CD4-positive, alpha-beta T cell treated with Interleukin-15 for 4 hours (primary cell): ENCODE measurements at places on chromosomes 12 and 14.
A peak's percentile ranks its signal among the peaks of the same experiment; 100 is the strongest.

DNA sequence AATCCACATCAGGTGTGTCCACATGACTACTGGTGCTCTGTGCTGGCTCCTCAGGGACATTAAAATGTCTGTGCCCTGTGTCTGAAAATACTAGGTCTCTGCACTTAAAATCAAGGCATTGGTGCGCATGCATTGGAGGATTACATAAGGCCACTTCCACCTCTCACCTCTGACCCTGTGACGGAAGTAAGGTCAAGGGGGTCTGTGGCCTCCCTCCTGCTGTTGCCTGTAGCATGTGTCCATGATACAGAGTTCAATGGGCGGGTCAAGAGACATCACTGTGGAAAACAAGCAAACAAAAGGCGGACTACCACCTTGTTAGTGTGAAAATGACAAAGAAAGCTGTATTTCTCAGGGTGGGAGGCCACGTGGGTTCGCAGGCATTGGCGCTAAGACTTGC, 208.6 kb upstream of the PWP1 start:
- DNase-seq = no peak

- DNase-seq = no peak
Observed at GRCh38 chr12:30930641-30931040, 4.1 kb downstream of the TSPAN11 start.

DNA sequence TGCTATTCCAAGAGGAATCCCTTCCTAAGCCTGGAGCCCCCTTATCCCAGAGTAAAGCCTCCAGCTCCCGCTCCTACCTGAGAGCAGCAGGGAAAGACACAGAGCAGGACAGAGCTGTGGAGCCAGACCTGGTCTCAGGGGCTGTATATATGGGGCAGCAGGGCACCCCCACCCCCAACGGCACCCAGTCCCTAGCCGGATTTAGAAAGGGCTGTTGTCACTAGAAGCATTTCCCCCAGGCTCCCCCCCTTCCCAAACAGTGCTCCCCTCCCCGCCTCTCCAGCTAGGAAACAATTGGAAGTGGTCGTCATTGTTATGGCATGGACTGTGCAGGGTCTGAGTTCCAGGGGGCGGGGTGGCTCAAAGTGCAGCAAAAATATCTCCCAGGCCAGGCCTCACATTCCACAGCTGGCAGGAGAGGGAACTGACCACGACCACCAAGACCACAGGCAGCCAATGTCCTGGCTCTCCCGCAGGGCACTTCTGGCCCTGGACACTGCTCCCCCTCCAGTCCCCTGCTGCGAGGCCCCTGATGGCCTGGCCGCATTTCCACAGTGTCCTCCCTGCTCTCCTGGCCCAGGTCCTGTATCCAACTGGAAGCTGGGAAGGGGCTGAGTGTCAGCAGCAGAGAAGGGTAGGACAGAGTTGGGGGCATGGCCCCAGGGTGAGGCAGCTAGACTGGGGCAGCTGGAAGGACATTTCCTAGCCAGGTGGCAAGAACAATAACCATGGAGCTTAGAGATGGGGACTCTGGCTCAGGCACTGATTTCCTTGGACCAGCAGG, at the start of gene MYH7:
MYH7 (minus strand) TSS at position 118 of the 784 bp plus-strand sequence. CDS start 1,928 bp downstream, outside the sequence.
- DNase-seq = no peak

GRCh38 chr12:19306366-19306765, 132.9 kb upstream of the AEBP2 start:
- DNase-seq = no peak

- no peak for DNase-seq
Observed at GRCh38 chr12:108335349-108336119, 3.6 kb downstream of the CMKLR1 start.

GRCh38 chr12:26029736-26030022, 71.2 kb downstream of the RASSF8 start:
- DNase-seq = no peak

GRCh38 chr14:59678352-59678751, 101.7 kb upstream of the CCDC175 start:
- DNase-seq = no peak

DNA sequence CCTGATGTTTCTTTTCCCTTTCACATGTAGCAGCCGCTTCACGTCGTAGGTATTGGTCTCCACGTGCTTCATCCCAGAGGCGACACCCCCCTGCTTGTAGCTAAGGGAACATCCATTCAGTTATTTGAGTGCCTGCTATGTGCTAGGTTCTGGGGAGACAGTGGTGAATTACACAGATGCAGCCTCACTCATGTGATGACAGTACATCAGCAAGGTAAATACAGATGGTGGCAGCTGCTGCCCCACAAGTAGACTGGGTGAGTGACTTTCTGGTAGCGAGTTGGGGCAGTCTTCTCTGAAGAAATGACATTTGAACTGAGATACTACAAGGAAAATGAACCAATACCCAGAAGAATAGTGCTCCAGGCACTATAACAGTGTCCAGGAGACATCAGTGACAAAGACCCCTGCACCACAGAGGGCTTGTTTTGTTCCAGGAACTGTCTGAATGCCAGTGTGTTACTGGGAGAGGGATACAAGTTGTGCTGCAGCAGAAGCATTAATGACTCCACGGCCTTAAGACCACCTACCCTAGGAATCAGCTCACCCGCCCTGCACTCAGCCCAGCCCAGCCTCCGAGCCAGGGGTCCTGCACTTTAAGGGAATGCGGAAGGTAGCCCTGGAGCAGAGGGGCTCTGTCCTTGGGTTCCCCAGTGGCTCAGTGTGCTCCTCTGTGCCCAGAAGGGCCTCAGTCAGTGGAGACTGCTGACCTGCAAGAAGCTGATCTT, 7.3 kb downstream of the AVIL start:
- no peak for DNase-seq

DNA sequence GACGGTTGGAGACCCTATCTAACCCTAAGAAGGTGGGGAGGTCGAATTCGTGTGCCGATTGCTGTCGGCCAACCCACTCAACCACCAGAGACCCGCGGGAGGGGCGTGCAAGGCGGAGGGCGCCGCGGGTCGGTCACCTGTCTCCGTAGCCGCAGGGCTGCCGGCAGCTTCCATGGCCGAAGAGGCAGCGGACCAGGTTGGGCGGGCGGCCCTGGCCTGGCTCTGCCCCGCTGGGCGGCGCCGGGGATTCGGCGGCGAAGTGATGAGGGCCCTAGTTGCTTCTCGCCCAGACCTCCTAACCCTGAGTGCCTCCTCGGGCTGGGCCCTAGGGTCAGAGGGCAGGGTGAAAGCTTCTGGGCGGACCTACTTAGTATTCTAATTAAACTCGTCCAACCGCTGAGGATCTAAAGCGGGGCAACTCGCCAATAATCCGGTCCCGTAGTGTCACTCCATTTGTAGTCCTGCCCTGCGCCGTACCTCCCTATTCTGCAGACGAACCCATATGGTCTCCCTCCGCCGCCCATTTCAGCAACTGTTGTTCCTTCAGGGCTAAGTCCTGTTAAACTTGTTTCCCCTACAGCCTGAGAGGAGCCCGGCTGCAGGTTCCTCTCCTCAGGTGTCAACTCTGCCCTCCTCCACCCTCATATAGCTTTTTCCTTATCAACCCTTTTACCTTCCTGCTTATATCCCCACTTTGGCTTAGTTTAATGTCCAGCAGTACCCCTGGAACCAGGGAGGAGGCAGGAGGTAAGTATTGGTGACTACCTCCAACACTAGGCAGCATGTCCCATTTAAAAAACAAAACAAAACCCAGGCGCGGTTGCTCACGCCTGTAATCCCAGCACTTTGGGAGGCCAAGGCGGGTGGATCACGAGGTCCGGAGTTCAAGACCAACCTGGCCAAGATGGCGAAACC, at the start of gene PYM1:
PYM1 (minus strand) TSS at position 307 of the 915 bp plus-strand sequence; CDS start at position 174, 133 bp downstream.
- DNase-seq = peak; percentile 76

GRCh38 chr14:66634876-66635275, 126.9 kb downstream of the GPHN start:
- DNase-seq = no peak

DNA sequence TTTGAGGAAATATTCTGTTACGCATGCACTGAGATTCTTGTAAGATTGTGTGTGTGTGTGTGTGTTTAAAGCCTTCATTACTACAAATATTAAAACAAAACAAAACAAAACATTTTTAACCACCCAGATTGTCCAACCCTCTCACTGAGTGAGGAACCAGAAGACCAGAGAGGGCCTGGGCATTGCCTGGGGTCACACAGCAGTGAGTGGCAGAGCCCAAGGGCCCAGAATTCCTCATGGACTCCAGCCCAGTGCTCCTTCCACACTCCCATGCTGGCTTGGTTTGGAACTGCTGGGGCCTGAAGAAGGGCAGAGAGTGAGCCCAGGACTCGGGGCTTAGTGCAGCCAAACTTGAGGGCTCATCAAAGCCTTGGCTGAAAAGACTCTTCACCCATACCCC, 1.6 kb upstream of the OTUB2 start:
- DNase-seq = no peak

- DNase-seq = no peak
Observed at GRCh38 chr12:42807766-42808165, 218.2 kb upstream of the PRICKLE1 start.

DNA sequence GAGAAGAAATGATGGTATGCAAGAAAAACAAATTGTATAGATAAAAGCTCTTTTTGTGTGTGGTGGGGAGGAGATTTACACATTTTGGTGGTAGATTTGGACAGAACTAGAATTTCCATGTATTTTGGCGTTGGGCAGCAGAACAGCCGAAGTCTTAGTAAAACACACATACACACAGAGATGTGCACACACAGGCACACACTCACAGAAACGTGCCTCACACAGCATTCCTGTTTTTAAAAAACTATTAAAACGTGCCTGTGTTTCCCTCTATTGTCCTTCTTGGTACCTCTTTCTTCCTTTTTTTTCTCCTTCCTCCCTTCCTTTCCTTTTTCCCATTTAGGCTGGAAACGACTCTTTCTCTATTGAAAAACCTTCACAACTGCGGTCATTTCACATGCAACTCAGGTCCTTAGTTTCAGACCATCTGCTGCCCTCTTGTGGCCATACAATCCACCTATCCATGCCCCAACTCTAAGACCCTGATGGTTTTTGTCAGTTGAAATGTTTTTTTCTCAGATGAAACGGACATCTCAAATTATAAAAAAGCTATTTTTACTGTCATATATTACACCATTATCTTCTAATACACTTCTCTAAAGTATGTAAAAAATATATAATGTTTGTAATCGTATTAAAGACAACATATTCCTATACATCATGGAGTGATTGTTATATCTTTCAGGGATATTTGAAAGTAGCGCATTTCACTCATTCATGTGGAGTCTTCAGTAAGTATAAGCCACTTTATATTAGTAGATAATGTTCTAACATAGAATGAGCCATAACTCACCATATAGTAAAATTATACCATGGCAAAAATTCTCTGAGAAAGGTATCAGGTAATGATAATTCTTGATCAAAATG, 386.7 kb upstream of the NOVA1 start:
- no peak for DNase-seq

DNA sequence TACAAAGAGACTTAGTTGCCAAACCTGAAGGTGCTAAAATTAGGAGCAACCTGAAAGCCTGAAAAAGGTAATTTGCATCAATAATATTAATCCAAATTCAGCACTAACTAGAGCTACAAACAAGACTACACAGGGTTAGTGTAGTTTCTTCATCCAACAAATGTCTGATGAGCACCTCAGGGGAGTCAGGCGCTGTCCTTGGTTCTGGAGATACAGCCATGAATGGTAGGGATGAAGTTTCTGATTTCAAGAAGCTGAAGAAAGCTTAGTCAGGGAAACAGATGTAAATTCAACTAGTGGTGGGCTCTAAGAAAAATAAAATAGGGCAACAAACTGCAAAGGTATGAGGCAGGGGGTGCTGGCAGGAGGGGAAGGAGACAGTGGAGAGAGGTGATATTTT, 266.3 kb downstream of the GLT1D1 start:
- DNase-seq = no peak

DNA sequence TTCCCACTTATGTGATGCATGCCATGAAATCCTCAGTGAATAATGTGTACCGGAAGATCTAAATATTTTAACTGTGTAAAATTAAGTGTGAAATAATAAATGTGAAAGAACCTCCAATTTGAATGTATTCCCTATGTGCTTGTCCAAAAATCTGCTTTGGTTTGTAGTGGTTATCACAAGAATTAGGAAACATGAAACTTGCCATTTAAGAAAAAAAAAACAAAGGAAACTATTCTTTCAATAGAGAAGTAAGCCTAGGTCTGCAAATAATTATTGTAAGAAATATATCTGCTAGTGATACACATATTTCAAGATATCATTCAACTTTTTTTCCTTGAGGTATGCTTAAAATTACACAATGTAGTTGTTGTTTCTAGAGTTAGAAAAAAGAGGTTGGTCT, 500.4 kb downstream of the SLC6A15 start:
- no peak for DNase-seq

DNA sequence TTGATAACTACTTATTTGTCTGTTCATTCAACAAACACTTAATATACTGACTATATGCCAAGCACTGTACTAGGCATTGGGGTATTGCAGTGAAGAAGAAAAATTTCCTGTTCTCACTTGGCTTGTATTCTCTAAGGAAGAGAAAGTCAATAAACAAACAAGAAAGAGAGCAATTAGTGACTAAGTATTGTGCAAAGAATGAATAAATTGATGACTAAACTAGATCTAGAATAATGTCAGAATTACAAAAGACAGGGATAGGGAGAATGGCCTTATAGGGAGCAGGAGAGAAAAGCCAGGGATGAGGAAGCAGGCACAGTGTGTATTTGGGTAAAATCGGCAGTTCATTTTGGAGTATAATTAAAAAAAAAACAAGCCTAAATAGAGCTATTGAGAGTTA, 4.2 kb upstream of the LIN7A start:
- DNase-seq = no peak

GRCh38 chr12:10102322-10102721, 3.5 kb upstream of the CLEC1A start:
- no peak for DNase-seq

GRCh38 chr14:103232831-103233319, 101.2 kb upstream of the EIF5 start:
- DNase-seq = no peak

DNA sequence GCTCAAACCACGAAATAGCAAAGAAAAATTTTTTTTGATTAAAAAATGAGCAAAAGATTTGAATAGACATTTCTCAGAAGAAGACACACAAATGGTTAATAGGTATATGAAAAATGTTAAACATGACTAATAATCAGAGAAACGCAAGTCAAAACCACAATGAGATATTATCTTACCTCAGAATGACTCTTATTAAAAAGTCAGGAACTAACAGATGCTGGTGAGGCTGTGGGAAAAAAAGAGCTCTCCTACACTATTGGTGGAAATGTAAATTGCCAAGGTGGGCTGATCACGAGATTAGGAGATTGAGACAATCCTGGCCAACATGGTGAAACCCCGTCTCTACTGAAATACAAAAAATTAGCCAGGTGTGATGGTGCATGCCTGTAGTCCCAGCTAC, 315.5 kb upstream of the FLRT2 start:
- no peak for DNase-seq

- no peak for DNase-seq
Observed at GRCh38 chr14:67232066-67232465, 9.2 kb upstream of the PALS1 start.
